NCI-H1092 treated with DMSO at 0.1 percent for 48 hours (cell line): ENCODE measurements at places on chromosomes 16 and 17.

DNA sequence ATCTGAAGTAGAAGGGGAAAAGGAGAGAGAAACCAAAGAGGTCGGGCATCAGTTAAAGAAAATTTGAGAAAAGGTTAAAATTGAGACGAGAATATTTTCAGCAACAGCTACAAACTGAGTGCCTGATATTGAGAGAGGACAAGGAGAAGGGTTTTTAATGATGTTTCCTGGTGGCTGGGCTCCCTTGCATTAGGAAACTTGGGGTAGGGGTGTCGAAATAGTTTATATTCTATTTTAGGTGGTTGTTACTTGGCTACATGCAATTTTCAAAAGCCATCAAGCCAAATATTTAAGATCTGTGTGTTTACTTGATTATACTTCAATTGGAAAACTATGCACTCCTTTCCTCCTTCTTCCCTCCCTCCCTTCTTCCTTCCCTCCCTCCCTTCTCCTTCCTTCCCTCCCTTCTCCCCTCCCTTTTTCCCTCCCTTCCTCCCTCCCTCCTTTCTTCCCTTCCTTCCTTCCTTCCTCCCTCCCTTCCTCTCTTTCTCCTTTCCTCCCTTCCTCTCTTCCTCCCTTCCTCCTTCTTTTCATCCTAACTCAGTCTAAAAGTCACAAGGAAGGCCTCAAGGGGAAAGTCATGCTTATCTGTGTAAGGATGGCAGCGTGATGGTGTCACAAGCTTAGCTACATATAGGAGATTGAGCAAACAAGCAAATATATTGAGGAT, 1.8 kb upstream of the APOH start:
- DNase-seq: no peak

DNA sequence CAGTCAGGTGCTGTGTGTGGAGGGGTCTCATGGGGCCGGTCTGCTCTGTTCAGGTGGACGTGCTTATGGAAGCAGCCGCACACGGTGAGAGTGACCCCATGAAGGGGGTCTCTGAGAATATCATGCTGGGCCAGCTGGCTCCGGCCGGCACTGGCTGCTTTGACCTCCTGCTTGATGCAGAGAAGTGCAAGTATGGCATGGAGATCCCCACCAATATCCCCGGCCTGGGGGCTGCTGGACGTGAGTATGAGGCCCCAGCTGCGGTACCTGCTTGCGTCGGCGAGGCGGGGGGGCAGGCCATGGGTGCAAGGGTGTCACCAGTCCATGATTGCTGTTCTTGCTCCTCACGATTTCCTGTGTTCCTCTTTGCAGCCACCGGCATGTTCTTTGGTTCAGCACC, 27.9 kb downstream of the POLR2A start:
- DNase-seq: no peak

DNA sequence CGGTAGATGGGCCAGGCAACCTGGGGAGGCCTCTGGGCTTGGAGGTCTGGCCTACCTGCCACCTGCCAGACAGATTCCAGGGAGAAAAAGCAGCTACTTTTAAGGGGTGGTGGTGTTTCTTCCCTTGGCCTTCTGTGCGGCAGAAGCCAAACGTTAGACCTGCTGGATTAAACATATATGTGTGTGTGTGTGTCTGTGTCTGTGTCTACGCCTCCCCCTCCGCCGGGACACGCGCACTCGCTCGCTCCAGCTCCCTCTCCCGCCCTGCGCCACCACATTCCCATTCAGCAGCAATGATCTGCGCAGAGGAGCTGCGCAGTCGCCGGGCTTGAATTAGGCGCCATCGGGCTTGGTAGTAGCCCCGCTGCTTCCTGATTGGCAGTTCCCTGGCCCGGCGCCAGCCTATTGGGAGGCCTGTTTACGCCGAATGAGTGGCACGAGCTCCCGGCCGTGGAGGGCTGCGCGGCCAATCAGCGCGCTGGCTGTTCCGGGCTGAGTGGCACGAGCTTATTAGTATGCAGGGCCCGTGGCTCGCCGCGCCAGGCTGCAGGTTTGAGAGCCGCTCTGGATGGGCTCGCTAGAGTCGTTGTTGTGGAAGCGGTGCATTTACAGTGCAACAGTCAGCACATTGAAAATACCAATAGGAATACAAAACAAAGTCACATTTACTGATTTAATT, at the start of gene BAHCC1:
BAHCC1 (plus strand) TSS at position 537 of the 679 bp plus-strand sequence. CDS start 4,283 bp downstream, outside the sequence.
- peak; percentile 100 for DNase-seq

GRCh38 chr16:13471036-13471435, 448.9 kb upstream of the ERCC4 start:
- DNase-seq: no peak

DNA sequence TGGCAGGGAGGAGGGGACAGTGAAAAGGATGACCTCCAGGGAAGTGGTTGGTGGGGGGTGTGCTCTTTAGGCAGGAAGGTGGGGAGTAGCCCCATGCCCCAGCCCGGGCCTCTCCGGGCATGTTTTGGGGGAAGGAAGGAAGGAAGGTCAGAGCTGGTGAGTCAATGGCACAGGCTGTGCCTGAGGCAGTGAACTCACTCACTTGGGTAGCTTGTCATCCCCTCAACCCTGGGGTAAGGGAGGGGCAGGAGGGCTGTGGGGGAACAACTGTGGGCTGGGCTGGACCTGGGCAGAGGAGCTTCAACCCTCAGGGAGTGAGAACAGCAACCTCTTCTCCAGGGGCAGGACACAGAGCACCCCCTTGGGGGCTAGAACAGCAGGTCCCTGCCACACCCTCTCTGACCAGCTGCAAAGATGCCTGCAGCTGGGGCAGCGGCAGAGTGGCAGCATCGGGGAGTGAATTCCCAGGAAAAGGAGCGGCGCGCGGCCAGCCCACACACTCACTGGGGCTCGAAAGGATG, 6.3 kb downstream of the CSF3 start:
- no peak for DNase-seq

GRCh38 chr16:66508248-66508913, 41.5 kb downstream of the TK2 start:
- no peak for DNase-seq

DNA sequence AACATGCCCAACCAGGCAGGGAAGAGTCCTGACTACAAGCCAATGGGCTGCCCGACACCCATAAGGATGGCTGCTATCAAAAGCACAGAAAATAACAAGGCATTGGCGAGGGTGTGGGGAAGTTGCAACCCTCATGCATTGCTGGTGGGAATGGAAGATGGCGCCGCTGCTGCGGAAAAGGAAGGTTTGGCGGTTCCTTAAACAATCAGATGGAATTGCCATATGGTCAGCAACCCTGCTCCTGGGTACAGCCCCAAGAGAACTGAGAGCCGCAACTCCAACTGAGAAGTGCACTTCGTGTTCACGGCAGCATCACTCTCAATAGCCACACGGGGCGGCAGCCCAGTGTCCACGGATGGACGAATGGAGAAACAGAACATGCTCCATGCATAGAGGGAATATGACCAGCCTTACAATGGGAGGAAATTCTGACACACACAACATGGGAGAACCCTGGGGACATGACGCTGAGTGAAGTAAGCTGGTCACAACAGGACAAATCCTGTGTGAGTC, 193.3 kb downstream of the RBFOX3 start:
- no peak for DNase-seq

DNA sequence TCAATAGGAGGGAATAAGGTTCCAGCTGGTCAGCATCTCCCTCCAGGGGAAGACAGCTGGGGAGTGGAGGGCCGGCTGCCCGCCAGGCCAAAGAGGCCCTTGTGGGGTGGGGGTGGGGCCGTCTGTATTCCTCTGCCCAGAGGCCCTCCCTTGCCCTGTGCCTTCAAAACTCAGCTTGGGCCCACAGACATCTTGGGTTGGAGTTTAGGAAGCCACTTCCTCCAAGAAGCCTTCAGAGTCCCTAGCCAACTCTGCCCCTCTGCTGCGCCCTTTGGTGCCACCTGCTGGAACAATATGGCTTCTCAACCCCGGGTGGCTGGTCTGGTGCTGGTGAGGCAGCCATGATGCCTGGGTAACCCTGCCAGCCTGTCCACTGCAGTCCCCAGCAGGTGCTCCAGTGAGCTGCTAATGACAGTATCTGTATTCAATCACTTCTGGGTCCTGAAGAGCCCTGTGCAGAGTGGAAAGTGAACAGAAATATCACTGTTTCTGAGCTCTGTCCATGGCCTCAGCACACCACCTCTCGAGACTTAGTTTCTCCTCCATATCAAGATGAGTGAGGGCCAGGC, 16.7 kb downstream of the HSD11B2 start:
- peak; percentile 37 for DNase-seq

GRCh38 chr16:12819126-12820117, 15.7 kb upstream of the CPPED1 start:
- DNase-seq: peak; percentile 46

DNA sequence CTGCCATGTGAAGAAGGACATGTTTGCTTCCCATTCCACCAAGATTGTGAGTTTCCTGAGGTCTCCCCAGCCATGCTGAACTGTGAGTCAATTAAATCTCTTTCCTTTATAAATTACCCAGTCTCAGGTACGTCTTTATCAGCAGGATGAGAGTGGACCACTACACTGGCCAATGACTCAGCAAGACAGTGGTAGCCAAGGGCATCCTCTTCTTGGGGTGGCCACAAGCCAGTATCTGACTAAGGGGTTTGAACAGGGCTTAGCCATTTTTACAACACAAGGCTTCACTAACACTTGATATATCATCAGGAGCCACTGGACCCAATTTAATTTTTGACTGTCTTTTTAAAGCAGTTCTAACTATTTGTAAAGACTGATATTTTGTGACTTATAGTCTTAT, 21.1 kb upstream of the KRT24 start:
- DNase-seq: no peak

DNA sequence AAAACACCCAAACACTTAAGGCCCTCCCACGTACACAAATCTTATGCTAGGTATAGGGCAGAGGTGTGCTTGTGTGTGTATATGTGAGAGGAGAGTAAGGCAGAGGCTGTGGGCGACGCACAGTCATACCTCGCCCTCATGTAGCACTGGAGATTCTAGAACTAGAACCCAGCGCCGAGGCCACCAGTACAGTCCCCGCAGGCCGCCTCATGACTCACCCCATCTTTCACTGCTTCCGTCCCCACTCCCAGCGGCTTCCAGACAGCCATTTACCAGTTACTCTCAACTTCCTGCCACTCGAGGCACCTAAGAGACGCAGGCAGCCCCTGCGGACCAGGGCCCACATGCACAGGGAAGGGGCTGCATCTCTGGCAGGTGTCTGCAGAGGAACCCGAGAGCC, 23.2 kb upstream of the CYTH1 start:
- DNase-seq: no peak

DNA sequence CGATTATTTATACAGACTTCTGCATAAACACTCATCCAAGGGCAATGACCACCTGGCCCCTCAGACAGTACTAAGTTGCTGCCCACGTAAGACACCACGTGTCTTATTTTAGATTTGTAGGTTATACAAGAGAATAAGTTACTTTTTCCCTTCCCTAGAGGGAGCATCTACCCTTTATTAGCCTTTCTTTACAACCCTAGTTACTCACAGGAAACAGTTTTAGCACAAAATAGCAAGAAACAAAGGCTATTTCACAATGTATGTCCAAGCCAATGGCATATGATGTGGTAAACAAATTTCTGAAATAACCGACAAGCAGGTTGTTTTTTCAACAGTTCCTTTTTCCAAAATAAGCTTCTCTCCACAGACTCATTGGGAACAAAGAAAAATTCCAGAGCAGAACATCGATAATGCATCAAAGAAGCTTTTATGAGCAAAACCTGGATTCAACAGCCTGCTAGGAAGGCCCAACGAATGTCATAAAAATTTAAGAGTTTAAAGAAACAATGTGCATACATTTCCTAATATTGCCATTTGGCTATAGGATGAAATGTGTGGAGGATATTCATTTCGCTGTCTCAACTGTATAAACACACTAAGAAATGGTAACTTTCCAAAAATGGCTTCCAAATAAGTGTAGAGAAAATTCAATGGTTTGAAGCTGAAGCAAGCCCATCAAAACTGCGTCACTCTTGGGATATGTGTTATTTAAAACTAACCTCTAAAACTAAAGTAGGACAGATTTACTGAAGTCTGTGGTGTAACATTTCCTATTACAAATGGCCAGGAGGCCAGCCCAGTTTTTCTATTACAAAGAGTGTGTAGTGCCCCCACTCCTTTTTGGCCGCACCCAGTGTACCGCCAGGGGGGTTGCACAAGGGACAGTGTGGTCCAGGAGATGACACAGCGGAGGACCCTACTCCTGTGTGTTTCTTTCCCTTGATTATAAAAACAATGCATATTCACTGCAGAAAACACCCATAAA, 50.4 kb upstream of the ERN1 start:
- DNase-seq: no peak

GRCh38 chr16:49280841-49281371, 732 bp downstream of the CBLN1 start:
- no peak for DNase-seq

DNA sequence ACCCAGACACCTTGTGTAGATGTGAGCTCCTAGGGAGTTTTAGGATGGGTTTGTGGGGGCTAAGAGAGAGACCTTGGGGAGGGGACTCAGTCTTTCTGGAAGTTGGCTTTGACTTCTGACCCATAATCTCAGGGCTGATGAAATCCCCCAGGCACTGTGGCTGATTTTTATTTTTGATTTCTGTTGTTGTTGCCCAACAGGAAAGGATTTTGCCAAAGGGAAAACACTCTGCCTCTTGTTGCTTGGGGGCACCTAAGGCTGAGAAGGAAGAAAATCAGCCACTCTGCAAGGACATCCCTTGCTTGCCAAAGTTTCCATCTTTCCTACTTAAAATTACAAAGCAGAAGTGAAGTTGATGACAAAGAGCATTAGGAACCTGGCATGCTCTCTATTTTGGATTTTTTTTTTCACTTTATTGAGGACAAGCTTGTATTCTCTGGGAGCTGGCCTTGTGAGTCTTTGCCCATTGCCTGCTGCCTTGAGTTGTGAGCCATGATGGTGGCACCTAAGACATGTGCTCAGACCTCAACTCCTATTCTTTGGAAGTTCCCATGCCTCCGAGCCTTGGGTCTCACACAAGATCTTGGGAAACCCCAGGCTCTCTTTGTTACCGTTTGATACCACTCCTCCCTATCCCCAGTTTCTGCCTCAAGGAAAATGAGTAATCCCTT, 3.2 kb upstream of the C1QTNF1 start:
- no peak for DNase-seq

DNA sequence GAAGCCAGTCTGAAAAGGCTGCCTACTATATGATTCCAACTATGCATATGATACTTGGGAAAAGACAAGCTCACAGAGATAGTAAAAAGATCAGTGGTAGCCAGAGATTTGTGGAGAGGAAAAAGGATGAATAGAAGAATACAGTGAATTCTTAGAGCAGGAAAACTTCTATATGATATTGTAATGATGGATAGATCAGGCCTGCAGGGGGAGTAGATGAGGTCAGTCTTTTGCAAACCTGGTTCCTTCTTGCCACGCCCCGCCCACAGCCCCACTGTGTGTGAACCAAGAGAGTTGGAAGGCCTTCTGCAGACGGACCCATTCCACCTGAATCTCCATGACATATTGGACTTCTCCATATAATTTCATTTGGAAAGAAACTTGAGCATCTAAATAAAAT, 761 bp upstream of the CCL8 start:
- no peak for DNase-seq

GRCh38 chr17:40315206-40315605, 6.2 kb downstream of the RARA start:
- no peak for DNase-seq

- no peak for DNase-seq
Measured at GRCh38 chr17:8121681-8122421, 2.1 kb downstream of the HES7 start.
